ENCODE measurements at places on chromosomes 11 and 22.

- DNase-seq: no peak
Measured at GRCh38 chr11:92841719-92842118, 127.7 kb upstream of the MTNR1B start.

GRCh38 chr22:27851974-27852746 is 50.6 kb upstream of the MN1 start:
- no peak for DNase-seq

- no peak for DNase-seq
Measured at GRCh38 chr11:35038211-35038928, 100.6 kb upstream of the CD44 start.

- no peak for DNase-seq
Measured at GRCh38 chr22:45970705-45971407, 6.1 kb downstream of the WNT7B start.

DNA sequence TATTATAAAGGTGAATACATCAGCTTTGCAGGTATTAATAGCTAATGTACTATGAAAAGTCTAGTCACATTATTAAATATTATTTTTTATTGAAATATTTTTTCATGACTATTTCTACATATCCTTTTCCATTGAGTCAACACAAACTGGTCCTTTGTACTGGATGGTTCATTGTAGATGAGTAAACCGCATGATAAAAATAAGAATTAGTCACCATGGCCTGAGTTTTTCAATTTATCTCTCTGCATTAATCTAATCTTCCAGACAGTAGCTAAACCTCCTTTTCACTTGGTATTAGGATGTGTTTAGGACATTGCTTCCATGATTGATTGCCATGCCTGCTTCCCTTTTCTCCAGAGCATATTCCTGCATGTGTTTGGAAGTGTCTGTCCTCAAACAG is 439.4 kb upstream of the ARHGAP42 start:
- DNase-seq: no peak
